KBM-7 (cell line): ENCODE measurements at places on chromosomes 13 and 19.

- DNase-seq: peak; percentile 63
Measured at GRCh38 chr13:52968074-52968700, 60.4 kb upstream of the OLFM4 start.

DNA sequence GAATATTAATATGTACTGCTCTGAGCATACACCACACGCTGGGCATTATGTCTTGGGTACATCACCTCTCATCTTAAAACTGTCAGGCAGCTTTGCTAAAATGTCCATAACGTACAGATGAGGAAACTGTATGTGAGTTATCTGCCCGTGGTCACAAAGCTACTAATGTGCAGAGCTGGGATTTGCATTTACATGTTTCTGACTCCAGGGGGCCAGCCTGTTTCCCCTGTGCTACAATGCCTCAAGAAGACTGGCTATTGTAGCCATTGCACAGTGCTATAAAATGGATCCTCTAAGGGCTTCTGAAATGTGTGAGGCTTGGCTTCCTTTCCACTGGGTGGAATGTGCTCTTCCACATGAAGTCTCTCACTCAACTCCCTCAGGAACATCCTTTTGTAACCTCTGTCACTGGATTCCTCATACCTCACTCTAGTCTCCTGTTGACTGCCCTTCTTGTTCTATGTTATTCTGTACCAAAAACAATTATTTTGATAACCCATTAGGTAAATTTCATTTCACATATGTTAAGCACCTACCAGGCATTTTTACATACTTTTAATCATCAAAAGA, 95.6 kb upstream of the HTR2A start:
- peak; percentile 9 for DNase-seq

- DNase-seq: no peak
Measured at GRCh38 chr19:46714444-46715106, 2.3 kb downstream of the PRKD2 start.

DNA sequence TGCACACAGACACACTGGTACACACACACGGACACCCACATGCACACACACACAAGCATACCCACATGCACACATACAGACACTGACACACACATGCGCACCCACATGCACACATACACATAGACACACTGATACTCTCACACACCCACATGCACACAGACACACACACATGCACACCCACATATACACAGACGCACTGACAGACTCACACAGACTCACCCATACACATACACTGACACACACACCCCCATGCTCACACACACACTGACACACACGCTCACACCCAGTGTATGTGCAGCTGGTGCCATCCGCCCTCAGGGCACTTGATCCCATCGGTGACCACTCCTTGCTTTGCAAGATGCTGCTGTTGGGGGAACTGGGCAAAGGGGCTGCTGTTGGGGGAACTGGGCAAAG, 9.7 kb upstream of the RASA3 start:
- no peak for DNase-seq

- no peak for DNase-seq
Measured at GRCh38 chr13:95647321-95647720, 2.8 kb upstream of the DZIP1 start.
